ENCODE measurements at places on chromosomes 6 and 20.

GRCh38 chr6:4299476-4299875 lies 164.1 kb upstream of the ECI2 start:
- no peak for DNase-seq

- peak; percentile 38 for DNase-seq
Observed at GRCh38 chr6:24796616-24797290, 2.0 kb downstream of the ARMH2 start.

DNA sequence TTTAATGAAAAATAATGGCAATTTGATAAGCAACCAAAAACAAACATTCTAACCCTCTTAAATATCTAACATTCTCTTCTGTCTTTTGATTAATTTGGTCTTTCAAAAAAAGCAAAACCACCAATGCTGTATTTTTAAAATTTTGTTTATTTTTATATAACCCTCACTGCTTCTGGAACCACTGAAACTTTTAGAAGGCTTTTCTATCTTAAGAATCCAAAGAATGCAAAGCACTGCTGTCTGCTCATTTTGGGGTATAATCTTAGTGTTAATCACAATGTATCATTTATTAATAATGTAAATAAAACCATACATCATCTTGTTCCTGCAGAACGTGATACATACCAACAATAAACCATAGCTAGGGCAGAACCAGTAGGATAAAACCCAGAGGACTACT lies 14.0 kb downstream of the STK38 start:
- no peak for DNase-seq

DNA sequence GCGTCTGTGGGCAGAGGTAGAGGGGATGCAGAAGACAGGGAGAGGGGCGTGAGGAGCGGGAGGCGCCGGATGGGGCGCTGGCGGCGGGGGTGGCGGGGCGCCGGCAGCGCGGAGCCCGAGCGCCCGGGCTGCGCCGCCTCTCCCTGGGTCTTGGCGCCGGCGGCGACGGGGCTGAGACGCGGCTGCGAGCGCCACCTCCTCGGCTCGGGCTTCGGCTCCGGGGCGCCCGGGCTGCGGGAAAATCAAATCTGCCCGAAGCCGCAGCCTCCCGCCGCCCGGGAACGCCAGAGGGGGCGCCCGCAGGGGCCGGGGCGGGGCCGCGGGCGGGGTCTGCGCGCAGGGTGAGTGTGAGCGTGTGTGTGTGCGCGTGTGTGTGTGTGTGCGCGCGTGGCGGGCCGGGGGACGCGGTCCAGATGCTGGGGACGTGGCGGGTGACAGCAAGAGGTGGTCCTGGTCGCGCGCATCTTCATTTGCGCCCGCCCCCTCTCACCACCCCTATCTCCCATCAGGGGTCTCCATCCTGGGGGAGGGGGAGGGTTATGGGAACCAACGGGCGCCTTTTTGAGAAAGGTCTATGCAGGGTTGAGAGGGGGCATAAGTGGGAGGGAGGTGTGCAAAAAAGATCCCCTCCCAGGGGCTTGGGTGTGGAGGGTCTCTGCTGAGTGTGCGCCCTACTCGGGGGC lies 646 bp upstream of the CPNE5 start:
- DNase-seq: peak; percentile 66

DNA sequence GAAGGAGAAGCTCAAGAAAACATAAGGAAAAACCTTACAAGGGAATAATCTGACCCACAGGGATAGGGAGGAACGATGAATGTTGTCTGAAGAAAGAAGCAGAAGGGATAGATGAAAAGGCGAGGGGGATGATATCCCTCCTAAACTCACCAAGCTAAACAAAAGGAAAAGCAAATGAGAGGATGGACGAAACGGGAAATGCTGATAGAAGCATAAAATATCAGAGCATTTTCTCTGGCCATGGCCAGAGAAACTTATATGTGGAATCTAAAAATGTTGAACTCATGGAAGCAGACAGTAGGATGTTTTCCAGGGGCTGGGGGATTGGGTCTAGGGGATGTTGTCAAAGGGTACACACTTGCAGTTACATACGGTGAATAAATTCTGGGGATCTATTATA lies 148.4 kb upstream of the FOXQ1 start:
- DNase-seq: no peak

GRCh38 chr6:154352898-154353585 lies 3.6 kb downstream of the IPCEF1 start:
- DNase-seq: no peak

DNA sequence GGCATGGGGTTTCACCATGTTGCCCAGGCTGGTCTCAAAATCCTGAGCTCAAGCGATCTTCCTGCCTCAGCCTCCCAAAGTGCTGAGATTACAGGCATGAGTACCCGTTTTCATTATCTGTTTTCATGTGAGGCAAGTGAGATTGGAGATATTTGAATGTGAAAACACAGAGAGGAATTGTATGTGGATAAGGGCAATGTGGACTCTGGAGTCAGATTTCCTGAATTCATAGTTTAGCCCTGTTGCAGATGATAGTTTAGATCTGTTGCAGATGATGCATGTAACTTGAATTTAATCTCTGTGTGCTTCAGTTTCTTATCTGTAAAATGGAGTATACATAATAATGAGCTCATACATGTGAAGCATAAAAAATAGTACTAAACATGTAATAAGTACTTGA lies 3.7 kb downstream of the SMPDL3A start:
- DNase-seq: no peak

GRCh38 chr6:113968472-113968871 lies 2.5 kb downstream of the HDAC2 start:
- DNase-seq: no peak
